Activated CD8-positive, alpha-beta T cell treated with anti-CD3 and anti-CD28 coated beads for 36 hours (primary cell): ENCODE measurements at places on chromosomes 3 and 15. TPM values are rescaled to one million over a fixed set of nuclear protein-coding genes. Genes with fewer than 3 reads are reported as not detected.

- no peak for DNase-seq
Measured at GRCh38 chr15:100205549-100206295, 136.1 kb downstream of the ADAMTS17 start.

DNA sequence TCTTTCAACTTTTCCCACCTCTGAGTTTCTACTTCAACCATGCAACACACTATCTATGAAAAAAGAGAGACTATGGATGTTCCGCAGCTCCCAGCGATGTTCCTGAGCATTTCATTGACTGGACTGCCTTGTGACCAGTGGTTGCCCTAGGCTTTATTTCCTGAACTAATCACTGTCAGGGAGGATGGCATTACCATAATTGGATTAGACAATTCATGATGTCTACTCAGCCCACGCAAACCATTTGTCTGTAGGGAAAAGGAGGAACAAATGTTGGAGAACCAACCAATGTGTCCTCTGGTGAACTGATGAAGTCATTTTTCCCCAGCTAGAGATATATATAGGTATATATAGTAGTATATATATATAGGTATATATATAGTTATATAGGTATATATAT is 229.3 kb upstream of the MCTP2 start:
- DNase-seq: no peak

DNA sequence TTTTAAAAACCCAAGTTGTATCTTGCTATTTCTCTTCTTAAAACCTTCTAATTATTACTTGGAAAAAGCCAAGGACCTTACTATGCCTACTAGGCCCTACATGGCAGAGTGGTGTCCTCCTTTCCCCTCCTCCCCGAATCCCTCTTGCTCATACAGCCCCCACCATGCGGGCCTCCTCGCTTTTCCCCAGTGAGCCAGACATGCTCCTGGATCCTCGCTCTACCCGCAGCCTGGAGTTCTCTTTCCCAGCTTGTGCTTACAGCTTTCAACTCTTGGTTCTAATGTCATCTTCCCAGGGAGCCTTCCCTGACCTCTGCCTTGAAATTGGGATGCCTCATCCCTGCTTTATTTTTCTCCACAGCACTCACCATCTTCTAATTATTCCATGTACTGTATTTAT is 111.8 kb upstream of the TLE3 start:
- no peak for DNase-seq

DNA sequence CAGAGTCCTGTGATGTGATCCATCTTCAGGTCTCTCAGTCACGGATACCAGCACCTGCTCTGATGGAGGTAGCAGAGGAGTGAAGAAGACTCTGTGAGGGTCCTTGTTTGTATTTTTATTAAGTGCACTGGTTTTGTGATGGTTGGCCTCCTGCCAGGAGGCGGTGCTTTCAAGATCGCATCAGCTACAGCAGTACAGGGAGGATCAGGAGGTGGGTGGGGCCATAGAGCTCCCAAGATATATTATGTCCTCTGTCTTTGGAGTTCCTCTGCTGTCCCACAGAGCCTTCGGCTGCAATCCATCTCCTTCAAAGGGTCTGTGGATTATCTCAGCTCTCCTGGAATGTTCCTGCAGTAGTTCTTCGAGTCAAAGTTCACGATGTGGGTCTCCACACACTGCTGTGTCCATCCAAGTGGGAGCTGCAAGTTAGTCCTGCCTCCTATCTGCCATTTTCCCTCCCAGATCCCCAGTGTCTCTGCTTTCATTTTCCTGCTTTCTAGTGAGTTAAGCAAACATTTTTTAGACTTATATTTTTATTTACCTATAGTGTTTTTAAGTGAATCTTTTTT is 54.7 kb downstream of the TM2D3 start:
- DNase-seq: no peak

EFHB gene
- total RNA-seq: 0.77 TPM

- no peak for DNase-seq
Measured at GRCh38 chr15:101554115-101554915, 64.8 kb upstream of the PCSK6 start.

MLF1 gene
- total RNA-seq: 1.9 TPM

DNA sequence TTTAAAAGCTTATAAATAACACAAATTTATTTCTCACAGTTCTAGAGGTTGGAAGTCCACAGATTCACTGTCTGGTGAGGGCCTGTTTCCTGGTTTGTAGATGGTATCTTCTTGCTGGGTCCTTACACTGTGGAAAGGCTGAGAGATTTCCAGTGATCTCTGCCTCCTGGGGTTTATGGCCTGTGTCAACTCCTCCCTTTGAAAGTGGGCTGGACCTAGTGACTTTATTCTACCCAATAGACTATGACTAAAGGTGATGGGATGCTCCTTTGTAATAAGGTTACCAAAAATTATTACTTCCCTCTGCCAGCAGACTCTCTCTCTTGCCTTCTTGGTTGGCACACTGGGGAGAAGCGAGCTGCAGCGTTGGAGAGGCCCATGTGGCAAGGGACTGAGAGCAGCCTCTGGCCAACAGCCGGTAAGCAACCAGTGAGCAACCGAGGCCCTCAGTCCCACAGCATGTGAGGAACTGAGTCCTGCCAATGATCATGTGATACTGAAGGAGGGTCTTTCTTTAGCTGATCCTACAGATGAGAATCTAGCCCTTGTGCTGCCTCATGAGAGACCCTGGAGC is 14.0 kb upstream of the COPG1 start:
- DNase-seq: no peak

GRCh38 chr3:113245761-113246161 is 34.4 kb downstream of the BOC start:
- no peak for DNase-seq

DNA sequence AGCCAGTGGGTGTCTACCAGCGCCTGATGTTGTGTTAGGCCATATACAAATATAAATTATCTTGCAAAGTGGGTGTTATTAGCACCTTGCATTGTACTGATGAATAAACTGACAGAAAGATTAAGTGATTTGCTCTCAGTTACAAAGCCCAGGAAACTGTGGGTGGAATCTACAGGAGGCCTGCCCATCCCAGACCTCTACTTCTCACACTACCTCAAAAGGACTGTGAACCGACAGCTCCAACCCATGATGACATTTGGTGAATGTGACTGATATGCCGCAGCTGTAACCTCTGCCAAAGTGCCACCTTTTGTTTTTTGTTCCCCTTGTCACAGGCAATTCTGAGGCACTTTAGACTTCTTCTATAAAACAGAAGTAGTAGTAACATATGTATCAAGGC is 43.7 kb upstream of the KCNMB2 start:
- DNase-seq: no peak

- no peak for DNase-seq
Measured at GRCh38 chr15:29785642-29786041, 36.6 kb downstream of the TJP1 start.

DNA sequence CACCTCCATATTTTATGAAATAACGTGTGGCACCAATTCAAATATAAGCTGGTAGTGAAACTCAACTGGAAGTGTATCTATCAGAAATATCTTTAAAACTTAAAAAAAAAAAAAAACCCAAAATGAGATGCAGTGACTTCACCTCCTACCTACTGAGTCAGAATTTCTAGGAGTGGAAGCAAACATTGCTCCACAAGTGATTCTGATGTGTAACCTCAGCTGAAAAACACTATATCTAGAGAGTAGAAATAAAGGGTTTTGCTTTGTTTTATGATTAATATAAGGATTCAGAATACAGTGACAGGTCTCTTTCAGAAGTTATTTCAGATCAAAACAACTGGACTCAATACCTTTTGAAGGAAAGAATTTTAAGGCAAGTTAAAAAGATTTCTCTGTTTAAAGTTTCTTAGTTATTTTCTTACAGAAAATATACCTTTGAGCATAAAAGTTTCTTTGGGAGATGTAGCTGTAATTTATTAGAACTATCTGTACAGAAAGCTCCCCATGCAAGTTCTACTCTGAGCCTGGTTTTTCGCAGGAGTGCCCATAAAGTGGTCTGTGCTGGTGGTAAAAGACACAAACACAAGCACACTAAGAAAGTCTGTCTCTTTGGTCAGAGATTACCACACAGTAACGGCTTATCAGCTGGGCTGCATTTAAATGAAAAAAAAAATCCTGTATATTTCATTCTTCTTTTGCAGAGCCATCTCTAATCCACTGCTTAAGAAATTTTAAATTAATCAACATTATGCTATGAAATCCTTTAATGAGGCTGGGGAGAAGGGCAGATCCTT is 59.9 kb upstream of the PPIB start:
- DNase-seq: no peak
